ENCODE measurements at places on chromosomes 6 and 20.

DNA sequence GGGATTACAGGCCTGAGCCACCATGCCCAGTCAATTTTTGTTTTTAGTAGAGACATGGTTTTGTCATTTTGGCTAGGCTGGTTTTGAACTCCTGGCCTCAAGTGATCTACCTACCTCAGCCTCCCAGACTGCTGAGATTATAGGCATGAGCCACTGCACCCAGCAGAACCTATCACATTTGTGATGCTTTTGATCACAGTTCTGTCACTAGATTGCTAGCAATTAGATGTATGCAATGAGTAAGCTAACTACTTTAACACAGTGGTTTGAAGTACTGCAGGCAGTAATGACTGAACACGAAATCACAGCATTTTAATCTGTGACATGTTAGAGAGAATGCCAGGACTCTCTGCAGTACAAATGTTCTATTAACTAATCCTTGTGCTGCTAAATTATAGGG is 19.6 kb upstream of the SAMHD1 start:
- 0 out of 2 replicates have a peak, but pooled peaks cover 4% of the 10 kb centered on the region for H3K36me3 ChIP-seq
- no peak overlapping the region for H3K27ac ChIP-seq
- H3K27me3 ChIP-seq = no peaks in the 10 kb centered on the region
- H3K4me3 ChIP-seq = no peak overlapping the region

GRCh38 chr20:30485331-30486102 is 771.9 kb upstream of the DEFB115 start:
- peak; percentile 80 for DNase-seq
- H3K4me1 ChIP-seq = no peaks in the 10 kb centered on the region
- H3K27me3 ChIP-seq = no peaks in the 10 kb centered on the region
- no peaks in the 10 kb centered on the region for H3K36me3 ChIP-seq
- H3K4me3 ChIP-seq = no peak overlapping the region

DNA sequence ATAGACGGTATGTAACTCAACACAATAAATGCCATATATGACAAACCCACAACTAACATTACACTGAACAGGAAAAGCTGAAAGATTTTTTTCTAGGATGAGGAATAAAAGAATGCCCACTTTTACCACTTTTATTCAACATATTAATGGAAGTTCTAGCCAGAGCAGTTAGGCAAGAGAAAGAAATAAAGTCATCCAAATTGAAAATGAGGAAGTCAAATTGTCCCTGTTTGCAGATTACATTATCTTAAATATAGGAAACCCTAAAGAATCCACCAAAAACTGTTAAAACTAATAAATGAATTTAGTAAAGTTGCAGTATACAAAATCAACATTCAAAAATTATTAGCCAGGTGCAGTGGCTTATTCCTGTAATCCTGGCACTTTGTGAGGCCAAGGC is 24.6 kb upstream of the ADGB start:
- no peak overlapping the region for H3K4me3 ChIP-seq
- no peak for DNase-seq
- H3K27me3 ChIP-seq = no peaks in the 10 kb centered on the region
- no peaks in the 10 kb centered on the region for H3K4me1 ChIP-seq
- no peaks in the 10 kb centered on the region for H3K36me3 ChIP-seq
- H3K27ac ChIP-seq = no peak overlapping the region

GRCh38 chr6:81003156-81003555 is 749.3 kb downstream of the TENT5A start:
- no peak overlapping the region for H3K27ac ChIP-seq
- H3K4me3 ChIP-seq = no peak overlapping the region
- no peaks in the 10 kb centered on the region for H3K36me3 ChIP-seq
- H3K27me3 ChIP-seq = no peaks in the 10 kb centered on the region

- no peak overlapping the region for H3K4me3 ChIP-seq
- no peaks in the 10 kb centered on the region for H3K27me3 ChIP-seq
- DNase-seq = no peak
- H3K27ac ChIP-seq = no peak overlapping the region
- no peaks in the 10 kb centered on the region for H3K36me3 ChIP-seq
Measured at GRCh38 chr6:137739544-137739943, 127.5 kb upstream of the TNFAIP3 start.

- peak overlapping the region; percentile 6 for H3K27ac ChIP-seq
- H3K36me3 ChIP-seq = no peaks in the 10 kb centered on the region
- peak overlapping the region; percentile 33 for H3K4me3 ChIP-seq
- peaks cover 14% of the 10 kb centered on the region for H3K4me1 ChIP-seq
- DNase-seq = no peak
- no peaks in the 10 kb centered on the region for H3K27me3 ChIP-seq
Measured at GRCh38 chr6:28211840-28212509, 13.1 kb upstream of the ZSCAN9 start.

GRCh38 chr6:73051147-73051546 is 174.1 kb downstream of the KHDC1L start:
- H3K36me3 ChIP-seq = no peaks in the 10 kb centered on the region
- H3K4me3 ChIP-seq = no peak overlapping the region
- peak; percentile 45 for DNase-seq
- H3K27me3 ChIP-seq = no peaks in the 10 kb centered on the region
- H3K4me1 ChIP-seq = peaks cover 9% of the 10 kb centered on the region
- H3K27ac ChIP-seq = no peak overlapping the region

DNA sequence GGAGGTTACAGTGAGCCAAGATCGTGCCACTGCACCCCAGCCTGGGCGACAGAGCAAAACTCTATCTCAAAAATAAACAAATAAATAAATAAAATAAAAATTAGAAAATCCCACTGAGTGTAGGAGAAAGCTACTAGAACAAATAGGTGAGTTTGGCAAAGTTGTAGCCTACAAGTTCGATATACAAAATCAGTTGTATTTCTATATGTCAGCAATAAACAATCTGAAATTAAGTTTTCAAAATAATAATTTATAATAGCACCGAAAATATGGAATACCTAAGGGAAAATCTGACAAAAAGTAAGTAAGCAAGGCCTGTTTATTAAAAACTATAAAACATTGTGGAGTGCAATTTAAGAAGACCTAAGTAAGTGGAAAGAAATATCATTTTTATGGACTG is 5.1 kb upstream of the DEFB118 start:
- no peak overlapping the region for H3K4me3 ChIP-seq
- no peak overlapping the region for H3K27ac ChIP-seq
- no peak for DNase-seq
- peaks cover 11% of the 10 kb centered on the region for H3K27me3 ChIP-seq

GRCh38 chr6:153038378-153039057 is 36.0 kb upstream of the MTRF1L start:
- DNase-seq = no peak
- peaks cover 9% of the 10 kb centered on the region for H3K36me3 ChIP-seq
- H3K27me3 ChIP-seq = no peaks in the 10 kb centered on the region

GRCh38 chr6:7463785-7464184 is 74.2 kb downstream of the RIOK1 start:
- H3K36me3 ChIP-seq = no peaks in the 10 kb centered on the region
- H3K4me1 ChIP-seq = peaks cover 15% of the 10 kb centered on the region
- no peaks in the 10 kb centered on the region for H3K27me3 ChIP-seq
- no peak for DNase-seq
- H3K4me3 ChIP-seq = no peak overlapping the region

GRCh38 chr20:55580475-55580874 is 424.8 kb downstream of the CBLN4 start:
- peaks cover 21% of the 10 kb centered on the region for H3K4me1 ChIP-seq
- no peak overlapping the region for H3K4me3 ChIP-seq
- H3K36me3 ChIP-seq = no peaks in the 10 kb centered on the region
- DNase-seq = no peak
- peak overlapping the region; percentile 15 for H3K27ac ChIP-seq

DNA sequence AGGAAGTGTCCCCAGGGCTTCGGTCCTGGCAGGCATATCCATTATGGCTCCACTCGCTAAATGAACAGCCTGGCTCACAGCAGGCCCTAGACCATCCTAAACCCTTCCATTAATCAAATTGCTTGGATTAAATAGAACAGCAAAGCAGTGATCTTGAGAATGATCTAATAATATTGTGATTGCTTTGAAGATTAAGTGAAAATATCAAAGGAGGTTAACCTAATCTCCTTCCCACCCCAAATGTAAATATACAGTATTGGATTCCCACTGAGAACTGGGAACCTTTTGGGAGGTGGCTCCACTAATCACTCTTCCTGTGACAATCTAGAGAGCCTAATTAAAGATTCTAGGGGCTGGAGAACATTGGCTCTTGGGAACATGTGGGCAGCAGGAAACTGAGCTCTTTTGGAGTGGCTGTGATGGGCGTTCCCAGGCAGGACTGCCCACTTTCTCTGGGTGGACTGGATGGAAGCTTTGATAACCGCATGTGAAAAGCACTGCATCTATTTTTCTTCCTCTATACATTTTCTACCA is 68.3 kb upstream of the FRMD1 start:
- no peaks in the 10 kb centered on the region for H3K36me3 ChIP-seq
- DNase-seq = no peak
- H3K4me1 ChIP-seq = no peaks in the 10 kb centered on the region
- H3K27ac ChIP-seq = no peak overlapping the region

- H3K27me3 ChIP-seq = no peaks in the 10 kb centered on the region
- H3K27ac ChIP-seq = no peak overlapping the region
- no peak overlapping the region for H3K4me3 ChIP-seq
- DNase-seq = no peak
Measured at GRCh38 chr6:40457261-40457660, 129.9 kb downstream of the LRFN2 start.

- no peaks in the 10 kb centered on the region for H3K36me3 ChIP-seq
- DNase-seq = peak; percentile 72
- no peak overlapping the region for H3K27ac ChIP-seq
- no peak overlapping the region for H3K4me3 ChIP-seq
Measured at GRCh38 chr20:37565134-37565811, 37.6 kb upstream of the BLCAP start.

DNA sequence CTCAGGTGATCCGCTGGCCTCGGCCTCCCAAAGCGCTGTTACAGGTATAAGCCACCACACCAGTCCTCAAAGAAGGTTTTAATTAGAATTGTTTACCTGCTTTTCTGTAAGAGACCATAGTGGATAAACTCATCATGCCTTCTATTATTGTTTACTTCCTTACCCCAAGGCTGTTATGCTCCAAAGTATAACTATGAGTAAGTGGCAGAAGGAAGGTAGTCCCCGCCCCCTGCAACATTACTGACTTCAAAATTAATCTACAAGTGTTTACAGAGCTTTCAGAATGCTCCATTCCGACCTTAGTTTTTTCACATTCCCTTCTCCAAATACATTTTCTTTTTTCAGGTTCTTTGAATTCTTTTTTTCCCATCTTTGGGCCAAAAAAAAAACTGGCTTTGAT is 480.5 kb upstream of the NOX3 start:
- no peak overlapping the region for H3K4me3 ChIP-seq
- DNase-seq = no peak
- H3K27me3 ChIP-seq = no peaks in the 10 kb centered on the region
- H3K4me1 ChIP-seq = no peaks in the 10 kb centered on the region
- no peak overlapping the region for H3K27ac ChIP-seq

DNA sequence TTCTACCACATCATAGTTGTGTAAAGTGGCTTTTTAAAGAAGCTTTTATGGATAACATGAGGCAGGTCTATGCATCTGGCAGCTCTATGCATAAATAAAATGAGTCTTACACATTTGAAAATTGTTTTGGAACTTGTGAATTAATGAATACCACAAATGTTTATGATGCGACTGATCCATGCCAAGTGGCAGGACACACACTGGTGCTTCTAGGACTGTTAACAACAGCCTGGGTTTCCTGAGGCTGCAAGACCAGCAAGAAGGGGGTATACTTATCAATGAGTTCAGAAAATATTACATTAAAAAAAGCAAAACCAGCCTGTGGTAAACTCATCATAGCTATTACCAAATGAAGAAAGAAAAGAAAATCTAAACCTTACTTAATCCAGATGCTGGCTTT is 212.9 kb upstream of the PDE10A start:
- H3K36me3 ChIP-seq = no peaks in the 10 kb centered on the region
- no peaks in the 10 kb centered on the region for H3K4me1 ChIP-seq
- no peak for DNase-seq
- H3K27ac ChIP-seq = no peak overlapping the region
- no peak overlapping the region for H3K4me3 ChIP-seq

DNA sequence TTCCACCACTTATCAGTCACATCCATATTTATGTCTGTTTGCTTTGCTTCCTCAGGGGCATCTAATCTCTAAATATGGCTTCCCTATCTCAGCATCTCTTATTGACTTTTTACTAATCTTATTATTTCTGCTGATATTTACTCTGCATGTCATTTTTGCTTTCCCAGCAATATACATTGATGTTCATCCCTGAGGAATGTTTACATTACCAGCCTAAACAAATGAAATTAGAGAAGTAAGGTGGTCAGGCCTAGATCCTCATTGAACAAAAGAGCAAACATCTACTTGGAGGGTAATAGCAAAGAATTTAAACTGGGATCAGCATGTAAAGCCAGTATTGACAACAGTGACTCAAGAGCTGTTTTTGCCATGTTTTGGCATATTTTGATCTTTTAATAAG is 546.4 kb downstream of the MMUT start:
- H3K4me3 ChIP-seq = no peak overlapping the region
- H3K27ac ChIP-seq = no peak overlapping the region
- DNase-seq = no peak
- no peaks in the 10 kb centered on the region for H3K36me3 ChIP-seq

DNA sequence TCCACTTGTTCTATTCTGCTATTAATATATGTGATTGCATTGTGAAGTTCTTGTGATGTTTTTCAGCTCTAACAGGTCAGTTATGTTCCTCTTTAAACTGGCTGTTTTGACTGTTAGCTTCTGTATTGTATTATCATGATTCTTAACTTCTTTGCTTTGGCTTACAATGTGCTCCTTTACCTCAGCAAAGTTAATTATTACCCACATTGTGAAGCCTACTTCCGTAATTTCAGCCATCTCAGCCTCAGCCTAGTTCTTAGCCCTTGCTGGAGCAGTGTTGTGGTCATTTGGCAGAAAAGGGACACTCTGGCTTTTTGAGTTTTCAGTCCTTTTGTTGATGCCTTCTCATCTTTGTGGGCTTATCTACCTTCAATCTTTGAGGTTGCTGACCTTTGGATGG is 440.2 kb downstream of the TBC1D32 start:
- no peaks in the 10 kb centered on the region for H3K4me1 ChIP-seq
- H3K27ac ChIP-seq = no peak overlapping the region
- H3K4me3 ChIP-seq = no peak overlapping the region
- H3K27me3 ChIP-seq = no peaks in the 10 kb centered on the region

- DNase-seq = no peak
Measured at GRCh38 chr6:56714273-56714672, 71.6 kb upstream of the DST start.

GRCh38 chr6:15668918-15669317 is 6.1 kb upstream of the DTNBP1 start:
- no peaks in the 10 kb centered on the region for H3K4me1 ChIP-seq
- H3K4me3 ChIP-seq = no peak overlapping the region
- peaks cover 10% of the 10 kb centered on the region for H3K27me3 ChIP-seq

Measured in RWPE2 (cell line).